ENCODE measurements at places on chromosomes 1 and 21.
A peak's percentile ranks its signal among the peaks of the same experiment; 100 is the strongest.

- no peak for DNase-seq
These were observed 12.3 kb downstream of the OBSCN start for GRCh38 chr1:228219962-228220780.

DNA sequence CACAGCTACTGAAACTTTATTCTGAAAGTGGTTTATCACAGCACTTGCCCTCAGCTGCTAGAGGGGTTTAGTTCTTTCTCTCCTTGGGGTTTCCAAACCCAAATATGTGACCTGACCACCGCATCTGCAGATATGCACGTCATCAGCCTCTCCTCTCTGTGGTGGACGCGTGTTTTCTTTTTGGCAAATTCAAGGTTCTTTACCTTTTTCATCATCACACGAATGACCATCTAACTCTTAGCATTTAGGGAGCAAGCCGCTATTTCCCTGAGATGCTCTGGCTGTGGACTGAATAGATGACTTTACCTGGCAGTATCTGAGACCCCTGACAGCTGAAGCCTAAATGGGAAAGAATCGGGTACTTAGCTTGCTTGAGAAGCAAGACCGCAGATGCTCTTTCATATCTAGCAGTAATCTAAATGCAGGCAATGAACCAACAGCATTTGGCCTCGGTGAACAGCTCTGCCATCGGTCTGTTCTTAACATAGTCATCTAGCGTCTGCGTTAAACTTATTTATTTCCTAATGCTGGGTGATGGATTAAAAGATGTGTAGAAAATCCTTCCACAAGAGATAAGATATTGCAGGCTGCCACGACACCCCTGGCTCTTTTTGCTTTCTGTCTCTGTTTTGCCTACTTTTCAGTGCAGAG, 463.4 kb downstream of the CAMTA1 start:
- DNase-seq = no peak

GRCh38 chr21:25660233-25660632, 21.2 kb downstream of the JAM2 start:
- DNase-seq = no peak

GRCh38 chr1:68093737-68094136, 43.3 kb upstream of the DIRAS3 start:
- no peak for DNase-seq

GRCh38 chr1:222644636-222644980, 26.7 kb downstream of the MIA3 start:
- DNase-seq = no peak

DNA sequence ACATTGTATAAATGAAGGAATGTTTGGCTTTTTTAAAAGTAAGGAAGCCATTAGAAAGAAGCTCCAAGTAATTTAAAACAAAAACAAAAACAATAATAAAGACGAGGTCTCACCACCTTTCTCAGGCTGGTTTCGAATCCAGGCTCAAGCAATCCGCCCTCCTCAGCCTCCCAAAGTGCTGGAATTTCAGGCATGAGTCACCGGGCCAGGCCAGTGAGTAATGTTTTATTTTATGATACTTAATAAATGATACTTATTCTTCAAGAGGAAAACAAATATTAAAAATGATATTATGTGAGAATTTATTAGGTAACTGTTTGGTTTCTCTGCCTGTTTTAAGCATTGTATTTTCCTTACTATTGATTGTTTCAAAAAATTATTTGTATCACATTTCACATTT, 201.4 kb upstream of the BRINP3 start:
- DNase-seq = no peak

- DNase-seq = no peak
These were observed 60.4 kb downstream of the LEPR start for GRCh38 chr1:65480684-65481405.

- DNase-seq = no peak
These were observed 46.1 kb upstream of the FMO2 start for GRCh38 chr1:171138980-171139379.

GRCh38 chr1:53638360-53639035, 100.5 kb downstream of the GLIS1 start:
- DNase-seq = no peak

GRCh38 chr1:10517677-10517982, 42.9 kb downstream of the PEX14 start:
- no peak for DNase-seq

DNA sequence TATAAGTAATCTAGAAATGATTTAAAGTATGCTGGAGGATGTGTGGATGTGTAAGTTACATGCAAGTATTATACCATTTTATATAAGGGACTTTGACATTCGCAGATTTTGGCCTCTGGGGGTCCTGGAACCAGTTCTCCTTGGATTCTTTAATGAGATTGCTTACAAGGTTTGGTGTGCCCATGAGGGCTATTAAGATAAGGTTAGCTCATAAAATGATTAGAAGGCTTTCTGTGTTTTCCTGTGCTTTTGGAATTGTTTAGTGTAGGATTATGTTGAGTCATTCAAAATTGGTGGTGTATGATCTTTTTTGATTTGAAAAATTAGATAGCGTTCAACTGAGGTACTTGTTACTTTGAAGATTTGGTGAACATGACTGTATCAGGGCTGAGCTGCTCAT, 5.6 kb downstream of the USP25 start:
- DNase-seq = no peak

DNA sequence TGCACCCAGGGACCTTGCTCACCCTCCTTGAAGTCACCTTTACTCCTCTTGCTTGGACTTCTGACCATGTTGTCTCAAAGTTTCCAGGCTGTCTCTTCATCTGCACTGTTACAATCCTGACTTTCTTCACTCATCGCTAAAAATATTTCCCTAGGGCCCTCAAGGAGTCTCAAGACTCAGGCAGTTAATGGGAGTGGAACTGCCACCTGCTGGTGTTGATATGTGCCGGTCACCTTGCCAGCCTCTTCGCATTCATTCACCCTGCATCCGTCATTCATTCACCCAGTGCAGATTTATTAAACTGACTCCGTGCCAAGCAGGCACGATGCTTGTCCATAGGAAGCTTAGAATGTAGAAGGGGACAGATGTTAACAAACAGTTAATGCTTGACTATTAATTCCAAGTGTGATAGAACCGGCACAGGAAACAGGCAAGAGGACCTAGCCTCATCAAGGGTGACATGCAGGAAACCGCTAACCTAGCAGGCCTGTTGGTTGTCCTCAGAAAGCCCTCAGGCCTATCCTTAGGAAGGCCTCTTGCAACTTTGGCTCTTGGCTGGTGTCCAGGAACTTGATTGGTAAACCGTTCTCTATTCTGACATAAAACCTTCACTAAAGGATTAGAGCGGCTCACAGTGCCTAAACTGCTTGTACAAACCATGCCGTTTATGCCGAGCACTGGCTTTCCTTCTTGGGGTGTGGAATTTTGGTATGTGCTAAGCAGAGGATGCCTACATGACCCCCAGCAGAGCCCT, 342.2 kb downstream of the CAMTA1 start:
- DNase-seq = no peak

- DNase-seq = no peak
These were observed 437.5 kb upstream of the VAMP3 start for GRCh38 chr1:7333620-7334019.

GRCh38 chr1:206094024-206094423, 23.2 kb downstream of the AVPR1B start:
- DNase-seq = no peak

DNA sequence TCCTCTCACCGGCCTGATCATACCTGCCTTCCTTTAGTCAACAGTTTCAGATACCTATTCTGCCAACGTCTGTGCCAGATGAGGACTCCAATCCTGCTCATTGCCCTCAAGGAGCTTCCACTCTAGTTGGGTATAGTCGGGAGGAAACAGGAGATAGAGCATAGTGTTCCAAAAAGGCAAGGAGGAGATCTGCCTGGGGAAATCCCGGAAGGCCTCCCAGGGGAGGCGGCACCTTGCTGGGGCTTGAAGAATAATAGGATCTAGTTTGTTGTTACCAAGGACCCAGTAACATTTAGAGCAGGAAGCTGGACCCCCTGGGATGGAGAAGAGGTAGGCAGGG, 12.3 kb downstream of the LDLRAP1 start:
- no peak for DNase-seq

GRCh38 chr21:33801424-33802405, 113.9 kb downstream of the ATP5PO start:
- DNase-seq = peak; percentile 53

DNA sequence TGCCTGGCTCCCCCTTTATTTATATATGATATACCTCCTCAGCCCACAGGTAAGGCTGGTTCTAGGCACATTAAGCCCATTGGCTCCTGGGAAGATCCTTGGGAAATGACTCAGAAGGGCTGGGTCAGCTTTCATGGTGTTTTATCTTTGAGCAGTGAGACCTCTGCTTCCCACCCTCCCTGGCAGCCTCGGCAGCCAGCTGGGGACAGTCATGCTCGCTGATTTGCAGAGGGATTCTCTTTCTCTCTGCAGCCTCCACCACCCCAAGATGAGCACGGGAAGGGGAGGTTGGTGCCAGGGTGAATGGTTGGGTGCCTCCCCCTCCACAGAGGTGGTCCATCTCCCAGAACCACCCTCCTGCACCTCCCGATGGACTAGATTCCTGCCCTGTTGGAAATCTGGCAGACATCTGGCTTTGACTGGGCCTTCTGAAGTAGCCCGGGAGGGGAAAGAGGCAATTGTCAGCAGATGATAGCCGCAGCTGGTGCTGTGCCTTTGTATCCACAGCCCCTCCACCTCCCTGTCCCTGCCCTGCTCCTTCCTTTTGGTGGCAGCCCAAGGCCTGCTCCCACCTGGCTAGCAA, 24.6 kb downstream of the IER5 start:
- DNase-seq = no peak

All from iPS-NIHi11 (cell line).